ENCODE measurements at places on chromosomes 1 and 21.

DNA sequence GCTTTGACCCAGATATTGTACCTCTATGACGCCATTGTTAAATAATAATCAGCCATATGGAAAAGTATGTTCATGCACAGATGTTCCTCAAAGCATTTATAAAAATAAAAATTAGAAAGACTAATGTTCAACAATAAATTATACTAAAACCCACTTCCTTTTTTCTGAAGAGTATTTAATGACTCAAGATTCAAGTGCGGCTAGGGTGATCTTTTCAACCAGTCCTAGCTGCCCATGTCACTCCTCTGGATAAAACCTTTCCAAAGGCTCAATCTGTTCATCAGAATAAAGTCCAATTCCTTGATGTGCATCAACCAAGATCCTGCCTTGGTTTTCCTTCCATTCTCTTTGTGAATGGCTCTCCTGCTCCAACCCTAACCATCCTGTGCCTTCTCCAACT, 292.0 kb downstream of the VAV3 start:
- DNase-seq, result no peak

DNA sequence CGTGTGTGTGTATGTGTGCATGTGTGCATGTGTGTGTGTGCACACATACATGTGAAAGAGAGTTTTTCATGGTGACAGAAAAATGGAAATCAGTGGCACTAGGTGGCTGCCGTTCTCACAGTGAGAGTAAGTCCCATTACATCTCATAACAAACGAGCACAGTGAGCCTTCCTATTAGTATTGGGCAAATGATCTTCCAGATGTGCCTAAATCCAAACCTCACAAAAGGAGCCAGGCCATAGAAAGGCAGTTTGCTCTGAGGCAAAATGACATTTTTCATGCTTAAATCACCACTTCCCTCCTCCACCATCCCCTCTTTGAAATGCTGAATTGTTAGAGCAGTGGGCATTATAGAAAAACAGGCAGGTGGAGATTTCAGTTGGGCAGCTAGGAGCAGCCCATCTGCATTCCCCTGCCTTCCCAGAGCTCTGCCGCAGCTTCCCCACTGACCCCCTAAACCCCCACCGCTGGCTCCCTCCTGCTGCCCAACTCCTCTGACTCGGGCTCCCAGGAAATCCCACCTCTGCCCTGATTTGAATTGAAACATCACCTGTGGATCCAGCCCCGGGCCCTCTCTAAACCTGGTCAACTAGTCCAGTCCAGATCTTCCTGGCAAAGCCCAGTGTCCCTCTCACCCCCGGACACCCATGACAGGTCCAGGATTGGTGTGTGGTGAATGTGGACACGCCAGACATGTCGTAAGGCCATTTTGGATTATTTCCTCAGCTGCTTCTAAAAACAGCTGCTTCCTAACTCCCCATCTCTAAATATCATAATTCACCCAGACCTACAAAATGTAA, 190.5 kb downstream of the SEC16B start:
- no peak for DNase-seq

- no peak for DNase-seq
Observed at GRCh38 chr1:232211149-232211548, 418.8 kb downstream of the SIPA1L2 start.

GRCh38 chr1:111943846-111944749, 45.4 kb downstream of the KCND3 start:
- no peak for DNase-seq

DNA sequence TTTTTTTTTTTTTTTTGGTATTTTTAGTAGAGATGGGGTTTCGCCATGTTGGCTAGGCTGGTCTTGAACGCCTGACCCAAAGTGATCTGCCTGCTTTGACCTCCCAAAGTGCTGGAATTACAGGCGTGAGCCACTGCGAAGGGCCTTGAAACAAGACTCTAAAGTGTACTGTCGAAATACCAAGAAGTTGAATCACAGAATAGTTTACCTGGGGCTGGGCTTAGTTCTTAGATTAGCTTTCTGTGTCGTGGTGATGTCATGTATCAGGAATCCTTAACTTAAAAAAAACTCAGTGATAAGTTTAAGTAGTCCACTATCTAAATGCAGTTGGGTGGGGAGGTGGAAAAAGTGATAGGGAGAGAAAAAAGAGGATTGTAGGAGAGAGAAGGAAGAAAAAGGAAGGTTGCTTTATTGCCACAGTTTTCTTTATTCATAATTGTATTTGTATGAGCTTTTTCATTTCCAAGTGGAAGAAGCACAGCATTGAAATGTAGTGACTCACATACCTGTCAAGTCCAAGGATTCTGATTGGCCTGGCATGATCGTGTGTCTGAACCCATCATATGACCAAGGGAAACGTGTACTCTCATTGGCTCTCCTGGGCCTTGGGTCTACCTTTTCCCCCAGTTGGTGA, 13.4 kb downstream of the ITSN1 start:
- peak; percentile 96 for DNase-seq

DNA sequence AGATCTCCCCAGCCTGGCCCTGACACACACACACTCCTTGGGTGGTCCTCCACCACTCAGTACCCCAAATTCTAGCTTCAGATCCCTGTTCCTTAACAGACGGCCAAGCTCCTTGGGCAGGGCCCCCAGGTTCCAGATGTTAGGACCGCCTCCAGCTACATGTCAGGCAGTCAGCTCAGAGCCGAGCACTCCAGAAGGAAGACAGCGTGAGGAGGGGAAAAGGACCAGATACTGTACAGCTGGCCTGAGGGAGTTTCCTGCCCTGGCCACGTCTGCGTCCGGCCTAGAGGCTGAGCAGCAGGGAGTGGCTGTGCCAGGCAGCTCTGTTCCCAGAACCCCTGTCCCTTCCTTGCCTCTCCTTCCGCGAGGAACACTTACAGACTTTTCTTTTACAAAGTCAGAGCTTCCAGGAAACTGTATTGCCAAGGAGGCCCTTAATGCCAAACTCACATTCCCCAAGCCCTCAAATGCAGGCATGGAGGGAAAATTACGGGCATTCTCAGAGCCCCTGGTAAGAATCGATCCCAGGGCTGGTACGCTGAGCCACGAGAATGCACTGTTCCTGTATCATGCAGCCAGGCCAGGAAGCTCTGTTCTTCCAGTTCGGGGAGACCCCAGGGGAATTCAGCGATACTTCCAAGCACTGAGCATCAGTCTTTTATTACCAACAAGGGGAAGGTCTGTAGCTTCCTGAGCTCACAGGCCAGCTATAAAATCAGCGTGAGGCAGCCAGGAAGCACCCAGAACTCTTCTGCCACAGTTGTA, 45.2 kb upstream of the CNTN2 start:
- DNase-seq, result no peak

DNA sequence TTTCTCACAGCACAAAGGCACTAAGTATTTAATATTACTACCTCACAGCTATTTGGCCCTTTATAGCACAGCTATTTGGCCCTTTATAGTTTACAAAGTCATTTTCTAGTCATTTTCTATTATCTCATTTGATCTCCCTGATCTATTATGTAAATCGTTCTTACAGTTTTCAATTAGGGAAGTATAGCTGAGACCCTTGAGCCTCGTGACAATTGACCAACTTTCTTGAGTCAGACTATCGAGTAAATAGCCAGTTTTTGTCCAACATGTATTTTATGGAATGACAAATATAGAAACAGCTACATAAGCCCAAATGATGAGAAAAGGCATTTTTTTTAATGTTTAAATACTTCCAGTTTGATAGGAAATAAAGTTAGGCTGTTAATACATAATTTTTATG, 7.0 kb upstream of the ANGPTL1 start:
- DNase-seq, result no peak

DNA sequence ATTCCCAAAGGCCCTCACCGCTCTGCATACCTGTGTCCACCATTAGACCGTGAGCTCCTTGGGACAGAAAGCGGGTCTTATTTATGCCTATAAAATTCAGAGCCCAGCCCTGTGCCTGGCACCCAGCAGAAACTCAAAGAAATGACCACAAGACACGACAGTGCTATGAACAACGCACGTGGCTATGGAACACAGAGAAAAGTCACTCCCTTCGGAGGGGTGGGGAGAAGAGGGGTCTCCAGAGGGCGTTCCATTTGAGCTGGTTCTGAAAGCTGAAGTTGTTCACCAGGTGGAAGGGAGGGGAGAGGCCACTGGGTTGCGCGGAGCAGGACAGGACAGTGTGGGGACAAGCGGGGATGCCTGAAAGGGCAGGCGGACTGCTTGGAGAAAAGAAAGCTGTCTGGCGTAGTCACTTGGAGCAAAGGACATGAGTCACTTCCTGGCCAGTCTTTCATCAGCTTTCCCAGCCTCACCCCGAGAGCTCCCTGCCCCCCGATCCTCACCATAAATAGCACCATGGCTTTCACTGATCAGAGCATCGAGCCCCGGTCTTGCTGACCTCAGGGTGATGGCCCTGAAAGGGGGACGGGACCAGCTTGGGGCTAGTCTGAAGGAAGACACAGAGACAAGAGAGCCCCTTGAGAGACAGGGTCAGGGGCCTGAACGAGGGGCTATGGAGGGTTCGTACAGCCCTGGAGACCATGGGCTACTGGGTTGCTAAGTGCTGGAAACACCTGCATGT, 28.5 kb downstream of the ECE1 start:
- DNase-seq, result peak; percentile 93

GRCh38 chr1:74526708-74527107, 14.3 kb upstream of the LRRC53 start:
- no peak for DNase-seq

DNA sequence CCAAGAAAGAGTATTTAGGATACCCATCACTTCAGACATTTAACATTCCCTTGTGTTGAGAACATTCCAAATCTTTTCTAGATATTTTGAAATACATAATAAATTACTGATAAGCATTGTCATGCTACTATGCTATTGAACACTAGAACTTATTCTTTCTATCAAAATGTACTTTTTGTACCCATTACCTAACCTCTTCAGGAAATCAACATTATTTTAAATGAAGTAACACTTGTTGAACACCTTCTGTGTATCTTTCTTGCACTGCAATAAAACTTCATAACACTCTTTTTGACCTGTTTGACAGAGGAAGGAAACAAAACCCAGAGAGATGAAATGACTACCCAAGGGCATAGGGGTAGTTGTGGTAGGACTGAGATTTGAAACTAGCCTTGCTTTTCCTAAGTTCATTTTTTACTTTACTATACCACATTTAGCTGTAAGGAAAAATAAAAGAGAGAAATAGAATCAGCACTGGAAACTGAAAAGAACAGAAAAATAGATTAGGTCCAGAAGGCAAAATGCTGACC, 99.4 kb downstream of the UCHL5 start:
- no peak for DNase-seq

DNA sequence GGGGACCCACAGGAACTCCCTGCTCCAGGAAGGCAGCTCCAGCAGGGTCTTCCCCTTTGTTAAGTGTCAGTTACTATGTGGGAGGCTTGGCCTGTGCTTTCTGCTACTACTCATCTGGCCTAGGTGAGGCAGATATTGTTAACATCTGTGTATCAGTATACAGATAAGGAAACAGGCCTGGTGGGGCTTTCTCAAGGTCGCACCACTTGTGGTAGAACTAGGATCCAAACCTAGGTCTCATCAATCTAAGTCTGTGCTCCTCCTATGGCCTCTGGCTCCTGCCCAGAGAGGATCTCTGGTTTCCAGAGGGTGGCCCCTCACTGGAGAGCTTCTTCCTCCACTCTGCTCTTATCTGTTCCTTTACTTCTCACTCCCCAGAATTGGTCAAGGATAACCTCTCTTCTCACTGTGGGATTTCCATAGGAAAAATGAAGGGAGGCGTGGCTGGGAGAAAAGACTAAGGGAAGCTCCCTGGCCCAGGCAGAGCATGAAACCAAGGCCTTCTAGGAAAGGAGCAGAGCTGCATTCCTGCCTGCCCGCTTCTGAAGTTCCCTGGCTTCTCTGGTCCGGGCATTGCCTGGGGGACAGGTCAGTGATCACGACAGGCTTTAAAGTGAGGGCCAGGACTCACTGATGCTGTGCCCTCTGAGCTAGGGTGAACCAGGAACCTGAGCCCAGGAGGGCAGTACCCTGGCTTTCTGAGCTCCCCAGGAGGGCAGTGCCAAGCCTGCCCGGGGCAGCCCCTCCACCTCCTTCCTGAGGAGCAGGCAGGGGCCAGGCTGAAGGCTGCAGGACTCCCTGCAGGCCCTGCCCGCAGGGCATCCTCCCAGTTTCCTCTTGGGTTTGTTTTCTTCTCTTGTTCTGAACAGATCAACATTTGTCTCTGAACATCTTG, 5.8 kb downstream of the KCNC4 start:
- DNase-seq, result no peak

- no peak for DNase-seq
Observed at GRCh38 chr1:48649880-48650279, 126.8 kb downstream of the BEND5 start.

- no peak for DNase-seq
Observed at GRCh38 chr1:193568512-193568911, 382.1 kb upstream of the B3GALT2 start.

- no peak for DNase-seq
Observed at GRCh38 chr1:112356765-112357164, 39.2 kb upstream of the CTTNBP2NL start.

- no peak for DNase-seq
Observed at GRCh38 chr1:77133731-77134358, 85.4 kb downstream of the PIGK start.

GRCh38 chr1:91338501-91338900, 66.1 kb downstream of the HFM1 start:
- DNase-seq, result no peak

GRCh38 chr1:2322065-2322571, 69.2 kb downstream of the MORN1 start:
- peak; percentile 71 for DNase-seq

Data from kidney epithelial cell (primary cell).